ENCODE measurements at places on chromosomes 2 and 18.

GRCh38 chr2:216659276-216659675 lies 26.1 kb downstream of the IGFBP2 start:
- DNase-seq = no peak

DNA sequence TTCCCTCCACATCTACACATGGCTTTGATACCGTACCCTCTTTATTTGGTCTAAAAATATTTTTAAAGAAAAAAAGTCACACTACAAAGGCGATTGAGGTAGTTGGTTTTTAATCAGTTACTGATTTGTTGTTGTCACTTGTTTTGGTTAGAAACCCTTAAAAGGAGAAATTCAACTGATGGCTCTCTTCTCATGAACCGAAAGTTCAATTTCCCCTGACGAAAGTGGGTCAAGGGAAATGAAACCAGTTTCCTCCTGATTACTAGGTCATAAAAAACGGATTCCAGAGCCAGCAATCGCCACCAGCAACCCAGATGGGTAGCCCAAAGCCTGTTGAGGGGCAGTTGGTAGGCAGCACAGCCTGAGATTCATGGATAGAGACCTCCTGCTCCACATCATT lies 63.2 kb downstream of the DLGAP1 start:
- no peak for DNase-seq

- DNase-seq = no peak
Observed at GRCh38 chr2:136359121-136359965, 241.4 kb upstream of the CXCR4 start.

DNA sequence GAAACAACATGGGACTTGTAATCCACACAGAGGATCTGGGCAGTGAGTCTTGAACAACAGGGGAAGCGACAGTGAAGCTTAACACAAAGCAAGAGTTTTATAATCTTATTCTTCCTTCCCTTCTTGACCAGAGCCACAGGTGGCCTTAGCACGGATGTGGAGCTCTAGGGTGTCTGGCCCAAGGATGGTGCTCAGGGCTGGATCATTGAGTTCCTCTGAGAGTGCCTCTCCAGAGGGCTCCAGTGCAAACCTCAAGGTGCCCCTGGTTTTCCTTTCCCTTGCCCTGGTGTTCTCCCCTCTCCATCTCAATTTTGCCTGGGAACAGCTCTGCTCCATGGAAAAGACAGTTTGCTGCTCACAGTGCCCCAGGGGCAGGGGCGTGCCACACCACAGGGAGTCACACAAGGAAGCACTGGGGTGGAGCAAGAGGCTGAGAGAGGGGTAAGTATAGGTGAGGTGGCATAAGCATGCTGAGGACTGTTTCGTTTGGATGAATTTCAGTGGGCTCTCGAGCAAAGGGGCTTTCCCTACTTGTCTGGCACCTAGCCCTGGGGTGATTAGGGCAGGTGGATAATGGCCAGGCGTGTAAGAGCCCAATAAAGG lies 88.6 kb upstream of the B3GNT7 start:
- no peak for DNase-seq

- no peak for DNase-seq
Observed at GRCh38 chr2:111176867-111177266, 56.2 kb downstream of the BCL2L11 start.

DNA sequence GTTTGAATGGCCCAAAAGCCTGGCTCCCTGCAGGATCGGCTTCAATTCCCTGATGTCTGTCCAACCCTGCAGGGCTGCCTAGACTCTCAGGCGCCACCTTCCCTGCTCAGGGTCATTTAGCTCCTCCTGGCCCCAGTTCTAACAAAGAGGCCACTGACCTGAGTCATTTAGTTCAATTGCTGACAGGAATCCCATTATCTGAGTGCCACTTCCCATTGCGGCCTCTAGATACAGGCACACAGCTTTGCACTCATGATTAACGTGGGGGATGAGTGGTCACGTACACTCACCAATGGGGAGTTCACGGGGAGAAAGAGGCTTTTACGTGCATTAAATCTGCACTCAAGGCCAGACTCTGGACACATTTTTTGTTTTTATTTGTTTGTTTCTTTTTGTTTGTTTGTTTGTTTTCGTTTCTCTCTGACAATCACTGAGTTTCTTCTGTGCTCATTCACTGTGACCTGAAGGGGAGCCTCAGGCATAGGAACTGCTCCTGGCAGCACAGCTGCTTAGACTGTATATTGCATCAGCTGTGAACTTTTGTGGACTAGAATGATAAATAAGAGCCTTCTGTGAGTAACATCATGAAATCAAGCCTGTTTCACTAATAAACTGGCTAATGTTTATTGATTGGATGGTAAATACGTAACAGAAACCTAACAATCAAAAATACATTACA lies 118.9 kb upstream of the CTNNA2 start:
- no peak for DNase-seq

GRCh38 chr18:53441761-53442414 lies 782.6 kb downstream of the MBD2 start:
- no peak for DNase-seq

DNA sequence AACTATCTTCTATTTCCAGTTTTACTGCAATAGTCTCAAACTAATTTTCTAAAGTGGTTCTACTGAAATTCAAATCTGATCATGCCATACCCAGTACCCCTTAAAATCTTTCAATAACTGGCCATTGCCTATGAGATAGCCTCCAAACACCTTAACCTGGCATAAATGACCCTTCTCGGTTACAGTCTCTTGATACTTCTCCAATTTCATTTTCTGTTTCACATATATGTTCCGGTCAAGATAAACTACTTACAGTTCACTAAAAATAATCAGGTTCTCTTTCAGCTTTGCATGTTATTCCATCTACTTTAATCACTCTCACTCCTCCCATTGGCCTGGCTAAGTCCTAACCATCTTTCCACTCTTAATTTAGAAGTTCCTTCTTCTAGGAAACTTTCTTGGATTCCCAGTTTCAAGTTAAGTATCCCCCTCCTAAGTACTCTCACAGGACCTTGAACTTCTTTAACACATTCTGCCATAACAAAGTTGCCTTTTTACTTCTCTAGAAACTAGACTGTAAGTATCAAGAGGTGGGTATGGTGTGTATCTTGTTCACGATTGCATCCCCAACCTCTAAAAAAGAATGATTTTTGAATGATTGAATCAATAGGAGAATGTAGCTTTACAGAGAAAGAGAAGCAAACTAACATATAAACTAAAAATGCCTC lies 110.2 kb upstream of the RBBP8 start:
- no peak for DNase-seq

DNA sequence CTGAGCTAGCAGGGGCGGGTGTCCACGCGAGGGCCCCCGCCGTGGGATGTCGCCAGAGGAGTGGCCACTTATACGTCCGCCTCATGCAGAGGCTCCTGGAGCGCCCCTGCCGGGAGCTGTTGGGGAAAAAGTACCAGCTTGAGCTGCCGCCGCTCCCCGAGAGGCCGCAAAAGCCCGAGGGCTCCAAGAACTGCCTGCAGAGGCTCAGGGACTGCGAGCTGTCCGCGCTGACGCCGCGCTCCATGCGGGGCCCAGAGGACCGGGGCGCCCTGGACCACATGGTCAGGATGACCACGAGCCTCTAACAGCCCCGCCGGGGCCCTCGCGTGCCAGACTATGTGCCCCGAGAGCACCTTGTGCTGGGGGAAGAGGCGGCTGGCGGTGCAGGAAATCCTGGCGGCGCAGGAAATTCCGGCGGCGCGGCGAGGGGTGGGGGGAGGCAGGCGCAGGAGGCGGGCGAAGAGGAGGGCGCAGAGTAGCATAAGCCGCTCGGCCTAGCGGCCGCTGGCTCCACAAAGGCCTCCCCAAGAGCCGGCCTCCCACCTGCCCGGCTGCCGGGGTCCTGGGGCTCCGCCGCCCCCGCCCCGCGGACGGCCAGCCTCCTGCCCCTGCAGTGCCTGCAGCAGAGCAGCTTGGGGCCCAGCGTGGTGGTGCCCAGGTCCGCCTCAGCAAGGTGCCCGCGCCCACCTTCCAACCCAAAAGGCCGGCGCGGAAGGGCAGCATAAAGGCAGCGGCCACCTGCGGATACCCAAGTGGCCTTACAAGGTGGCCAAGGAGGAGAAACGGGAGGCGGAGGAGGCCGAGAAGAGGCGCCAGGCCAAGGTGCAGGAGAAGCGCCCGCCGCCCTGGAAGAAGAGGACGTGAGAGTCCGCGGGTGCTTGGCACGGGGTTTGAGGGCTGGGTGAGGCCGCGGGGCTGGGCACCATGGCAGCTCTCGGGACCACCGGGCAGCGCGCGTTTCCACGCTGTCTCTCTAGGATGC lies 42.1 kb upstream of the TRIM43B start:
- peak; percentile 29 for DNase-seq

Measured in HCT116 (cell line).